Stimulated activated CD4-positive, alpha-beta T cell treated with anti-CD3 and anti-CD28 coated beads, TNF-alpha, amount 100 ng/mL, for 4 hours (primary cell): ENCODE measurements at places on chromosomes 6 and 20.

GRCh38 chr20:7416382-7416781, 523.9 kb downstream of the HAO1 start:
- no peak for DNase-seq

DNA sequence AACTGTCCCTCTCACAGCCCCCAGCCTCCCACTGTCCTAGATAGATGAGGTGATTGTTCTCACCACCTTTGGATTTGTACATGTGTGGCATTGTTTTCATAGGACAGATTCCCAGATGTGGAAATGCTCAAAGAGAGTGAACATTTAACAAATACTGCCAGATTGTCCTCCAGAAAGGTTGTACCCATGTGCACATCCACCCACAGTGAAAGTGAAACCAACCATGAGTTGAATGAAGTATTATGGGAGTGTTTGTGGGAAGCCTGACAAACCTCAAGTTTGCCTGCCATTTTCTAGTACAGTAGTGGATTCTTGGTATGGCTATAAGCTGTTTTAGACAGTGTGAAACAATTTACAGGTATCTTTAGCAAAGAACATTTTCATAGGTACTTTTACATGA, 42.7 kb downstream of the ANKRD6 start:
- no peak for DNase-seq

- DNase-seq, result no peak
Observed at GRCh38 chr20:6014957-6015356, 38.9 kb downstream of the LRRN4 start.

- DNase-seq, result no peak
Observed at GRCh38 chr6:166644681-166645080, 17.6 kb upstream of the RPS6KA2 start.

GRCh38 chr6:107805504-107805903, 18.6 kb downstream of the SCML4 start:
- DNase-seq, result no peak

- no peak for DNase-seq
Observed at GRCh38 chr6:11522812-11523605, 14.5 kb upstream of the TMEM170B start.

DNA sequence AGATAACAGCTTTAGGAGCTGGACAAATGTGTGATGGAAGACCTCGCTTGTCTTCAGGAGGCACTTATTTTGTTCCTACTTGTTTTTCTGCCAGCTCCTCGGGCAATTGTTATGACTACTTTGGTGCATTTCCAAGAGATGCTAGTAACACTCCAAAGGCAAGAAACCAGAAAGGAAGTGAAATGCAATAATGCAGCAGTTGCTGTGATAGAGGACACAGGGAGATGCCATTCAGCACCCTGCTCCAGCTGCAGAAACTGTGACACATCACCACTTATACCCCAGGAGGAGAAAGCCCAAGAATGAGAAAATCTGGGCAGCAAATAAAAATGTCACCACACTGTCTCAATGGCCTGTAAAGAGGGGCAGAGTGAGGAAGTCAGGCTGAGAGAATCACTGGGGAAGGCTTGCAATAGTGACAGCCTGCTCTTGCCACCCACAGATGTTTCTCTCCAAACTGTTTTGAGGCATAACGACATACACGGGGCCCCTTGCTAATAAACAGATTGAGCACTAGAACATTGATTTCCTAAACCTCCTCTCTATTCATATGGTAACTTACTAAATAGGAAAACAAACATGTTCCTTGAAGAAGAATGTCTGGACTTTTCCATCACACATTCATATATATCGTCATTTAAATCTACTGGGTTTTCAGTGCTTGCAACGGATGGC, 231.0 kb upstream of the PRND start:
- no peak for DNase-seq

- peak; percentile 27 for DNase-seq
Observed at GRCh38 chr6:27873021-27873940, 38.9 kb downstream of the OR2B2 start.

DNA sequence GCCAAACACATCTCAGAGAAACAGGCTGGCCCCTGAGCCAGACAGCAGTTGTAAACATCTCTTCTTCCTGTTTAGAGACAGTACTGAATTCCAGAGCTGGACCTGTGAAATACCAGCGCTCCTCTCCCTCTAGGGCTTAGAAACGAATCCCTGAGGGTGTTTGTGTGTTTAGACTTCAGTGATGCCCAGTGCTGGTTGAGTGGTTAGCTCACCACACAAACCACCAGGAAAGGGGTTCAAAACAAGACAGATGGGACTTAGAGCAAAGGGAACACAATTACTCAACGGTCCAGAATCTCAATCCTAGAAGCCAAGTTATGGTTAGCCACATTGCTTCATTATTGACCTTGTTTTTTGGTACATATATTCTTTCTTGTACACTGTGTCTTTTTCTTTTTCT, 108.7 kb upstream of the TMEM170B start:
- DNase-seq, result no peak

GRCh38 chr6:43303751-43304331, 4.8 kb downstream of the CRIP3 start:
- no peak for DNase-seq
